ENCODE measurements at places on chromosomes 6 and 20. TPM values are rescaled to one million over a fixed set of nuclear protein-coding genes. Genes with fewer than 3 reads are reported as not detected.

The FBXL4 gene
- total RNA-seq = 10.8 TPM

The SLC22A3 gene
- total RNA-seq = 8.2 TPM

The LAMA4 gene
- total RNA-seq = 219 TPM

The C6orf163 gene
- total RNA-seq = 3.8 TPM

The FNDC11 gene
- 0.09 TPM for total RNA-seq

The MOCS1 gene
- 5.8 TPM for total RNA-seq

The GPR6 gene
- total RNA-seq = not detected

The OPRL1 gene
- 0.93 TPM for total RNA-seq

The CST5 gene
- total RNA-seq = not detected

The CALHM4 gene
- total RNA-seq = not detected

The EPPIN gene
- total RNA-seq = not detected

The POU3F2 gene
- total RNA-seq = 0.13 TPM

The METTL24 gene
- total RNA-seq = 1.4 TPM

The LAMA2 gene
- 165 TPM for total RNA-seq

The KCNQ5 gene
- 0.44 TPM for total RNA-seq

The SYNDIG1 gene
- total RNA-seq = 2.5 TPM

The KHDRBS2 gene
- 0.71 TPM for total RNA-seq

The IYD gene
- total RNA-seq = not detected

The PAK5 gene
- total RNA-seq = 0.04 TPM

The PIGU gene
- 13.1 TPM for total RNA-seq

The COL21A1 gene
- 101 TPM for total RNA-seq

The FAM120B gene
- total RNA-seq = 19.6 TPM

The IL22RA2 gene
- not detected for total RNA-seq

The NKAIN2 gene
- 2.5 TPM for total RNA-seq

The ABHD16B gene
- total RNA-seq = not detected

The WFDC5 gene
- total RNA-seq = not detected

The COL19A1 gene
- 4.8 TPM for total RNA-seq

The APOBEC2 gene
- total RNA-seq = 509 TPM

The RIMS4 gene
- 5.7 TPM for total RNA-seq

The CST7 gene
- 0.35 TPM for total RNA-seq

The HUS1B gene
- 0.18 TPM for total RNA-seq

The AAR2 gene
- total RNA-seq = 20.5 TPM

The SEMG1 gene
- total RNA-seq = not detected

The PRELID3B gene
- total RNA-seq = 39.4 TPM

The AKIRIN2 gene
- 13.0 TPM for total RNA-seq

The PRL gene
- 0.13 TPM for total RNA-seq

The ATXN1 gene
- total RNA-seq = 19.9 TPM

The COL9A3 gene
- 27.1 TPM for total RNA-seq

The ESR1 gene
- total RNA-seq = 0.44 TPM

The TMEM200A gene
- total RNA-seq = 9.2 TPM

The B3GALT4 gene
- total RNA-seq = 2.2 TPM

The RAET1E gene
- 0.89 TPM for total RNA-seq

The FANCE gene
- total RNA-seq = 22.3 TPM

The PRSS16 gene
- 0.09 TPM for total RNA-seq

The OR2H2 gene
- total RNA-seq = not detected

The COL12A1 gene
- 658 TPM for total RNA-seq

The GRIK2 gene
- 1.3 TPM for total RNA-seq

The OLIG3 gene
- not detected for total RNA-seq

The ZC2HC1B gene
- total RNA-seq = 0.53 TPM

The MOXD1 gene
- total RNA-seq = 3.1 TPM

The TRIM40 gene
- total RNA-seq = not detected

The SLC12A5 gene
- 0.13 TPM for total RNA-seq

The MAPK14 gene
- 36.8 TPM for total RNA-seq

The GSTA2 gene
- total RNA-seq = not detected
